ENCODE measurements at places on chromosomes 7 and 10.

- DNase-seq = no peak
Measured at GRCh38 chr7:99579956-99580777, 17.9 kb upstream of the TMEM225B start.

GRCh38 chr10:12587451-12587888 is 238.1 kb downstream of the CAMK1D start:
- DNase-seq = no peak

- DNase-seq = no peak
Measured at GRCh38 chr7:34928560-34928959, 108.7 kb downstream of the DPY19L1 start.

DNA sequence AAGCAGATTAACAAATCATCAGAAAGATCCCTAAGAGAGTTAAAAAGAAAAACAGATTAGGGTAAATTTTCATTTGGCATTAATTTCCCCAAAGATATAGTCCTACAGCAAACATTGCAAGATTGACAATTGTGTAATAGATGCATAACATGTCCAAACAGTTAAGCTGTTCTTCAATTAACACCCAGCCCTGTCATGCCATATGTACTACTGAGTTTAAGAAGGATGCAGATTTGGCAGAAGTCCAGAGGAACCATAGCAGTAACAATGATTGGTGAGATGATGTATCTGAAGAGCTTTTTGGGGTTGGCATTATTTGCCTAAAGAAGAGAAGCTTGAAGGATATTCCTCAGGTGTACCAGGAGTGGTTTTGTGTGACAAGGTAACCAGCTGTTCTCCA is 287.6 kb downstream of the LRMDA start:
- DNase-seq = no peak

All from breast epithelium (tissue), 4 donors.